ENCODE measurements at places on chromosomes 11 and 22.

DNA sequence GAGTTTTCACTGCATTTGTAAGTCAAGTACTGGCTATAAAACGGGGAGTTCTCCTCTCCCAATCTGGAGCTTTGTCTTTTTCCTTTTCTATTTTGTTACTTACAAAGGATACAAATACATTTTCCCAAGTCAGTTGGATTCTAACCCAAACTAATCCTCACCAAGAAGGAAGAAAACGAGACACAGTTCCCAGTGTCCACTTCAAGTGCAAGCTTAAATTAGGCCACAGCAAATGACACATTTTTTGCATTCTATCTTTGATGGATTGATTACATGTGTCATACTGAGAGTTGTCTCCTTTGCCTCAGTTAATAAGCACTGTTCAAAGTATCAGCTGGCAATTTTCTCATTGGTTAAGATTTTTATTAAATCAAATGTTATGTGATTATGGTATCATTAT, 296.7 kb upstream of the ANO5 start:
- DNase-seq = no peak

- DNase-seq = no peak
These were observed 204 bp downstream of the FADS2 start for GRCh38 chr11:61828379-61828628.

DNA sequence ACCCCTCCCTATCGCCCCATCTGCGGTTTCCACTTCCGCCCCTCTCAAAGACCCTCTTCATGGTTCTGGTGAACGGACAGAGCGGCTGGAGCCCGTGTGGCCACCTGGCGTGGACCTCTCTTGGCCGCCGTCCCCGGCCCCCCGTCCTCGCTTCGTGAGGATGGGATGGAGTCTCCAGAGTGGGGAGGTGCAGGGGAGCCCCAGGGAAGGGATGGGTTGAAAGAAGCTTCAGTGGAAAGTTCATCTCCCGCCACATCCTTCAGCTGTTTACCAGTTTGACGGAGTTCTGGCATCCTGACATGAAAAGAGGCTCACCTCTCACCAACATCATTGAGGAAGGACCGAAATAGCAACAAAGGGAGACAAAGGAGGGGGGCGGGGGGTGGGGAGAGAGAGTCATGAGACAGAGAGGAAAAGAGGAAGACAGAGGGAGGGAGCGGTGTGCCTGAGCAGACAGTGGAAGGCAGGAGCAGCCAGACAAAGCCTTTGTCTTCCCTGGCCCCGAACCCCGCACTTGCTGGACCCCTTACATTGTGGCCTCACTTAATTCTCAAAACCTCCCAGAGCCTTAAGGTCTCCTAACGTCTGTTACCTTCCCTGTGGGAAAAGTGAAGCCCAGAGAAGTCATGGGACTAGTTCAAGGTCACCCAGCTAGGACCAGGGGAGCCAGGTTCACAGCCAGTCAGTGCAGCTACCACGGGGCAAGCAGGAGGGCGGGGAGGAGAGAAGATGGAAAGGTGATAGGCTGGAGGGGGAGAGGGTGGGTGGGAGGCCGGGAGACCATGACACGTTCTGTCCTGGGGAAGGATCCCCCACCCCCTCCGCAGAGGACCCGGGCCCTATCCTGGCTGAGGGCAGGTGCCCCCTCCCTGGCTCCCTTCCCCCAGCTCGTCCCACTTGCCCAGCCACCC, 54.9 kb downstream of the CD6 start:
- no peak for DNase-seq

DNA sequence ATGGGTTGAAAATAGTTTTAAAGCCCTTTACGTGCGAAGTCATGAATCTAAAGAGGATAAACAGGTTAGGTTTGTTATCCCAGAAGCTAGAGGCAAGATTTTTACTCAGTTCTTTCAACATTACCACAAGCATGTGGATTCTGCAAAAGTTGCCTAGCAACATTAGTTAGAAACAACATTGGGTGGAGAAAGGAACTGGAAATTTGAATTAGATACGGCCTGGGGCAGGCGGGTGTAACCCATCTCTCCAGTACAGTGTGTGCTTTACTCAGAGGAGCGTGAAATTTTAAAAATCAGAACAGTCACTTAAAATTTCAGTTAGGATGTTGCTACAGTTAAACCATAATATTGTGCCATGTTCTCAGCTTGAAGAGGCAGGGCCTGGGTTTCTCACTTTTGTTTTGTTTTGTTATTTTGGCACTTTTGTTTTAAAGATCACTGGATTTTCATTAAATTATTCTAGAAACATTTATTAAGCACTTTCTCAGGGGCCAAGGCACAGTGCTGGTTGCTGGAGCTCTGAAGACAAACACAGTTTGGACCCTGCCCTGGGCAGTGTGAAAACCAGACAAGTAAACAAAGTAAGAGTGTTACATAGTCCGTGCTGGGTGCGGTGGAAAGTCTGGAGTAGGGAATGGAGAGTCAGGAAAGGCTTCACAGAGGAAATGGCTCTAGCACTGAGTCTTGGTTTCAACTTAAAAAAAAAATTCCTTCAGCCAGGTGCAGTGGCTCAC, 4.4 kb upstream of the WEE1 start:
- peak; percentile 54 for DNase-seq

DNA sequence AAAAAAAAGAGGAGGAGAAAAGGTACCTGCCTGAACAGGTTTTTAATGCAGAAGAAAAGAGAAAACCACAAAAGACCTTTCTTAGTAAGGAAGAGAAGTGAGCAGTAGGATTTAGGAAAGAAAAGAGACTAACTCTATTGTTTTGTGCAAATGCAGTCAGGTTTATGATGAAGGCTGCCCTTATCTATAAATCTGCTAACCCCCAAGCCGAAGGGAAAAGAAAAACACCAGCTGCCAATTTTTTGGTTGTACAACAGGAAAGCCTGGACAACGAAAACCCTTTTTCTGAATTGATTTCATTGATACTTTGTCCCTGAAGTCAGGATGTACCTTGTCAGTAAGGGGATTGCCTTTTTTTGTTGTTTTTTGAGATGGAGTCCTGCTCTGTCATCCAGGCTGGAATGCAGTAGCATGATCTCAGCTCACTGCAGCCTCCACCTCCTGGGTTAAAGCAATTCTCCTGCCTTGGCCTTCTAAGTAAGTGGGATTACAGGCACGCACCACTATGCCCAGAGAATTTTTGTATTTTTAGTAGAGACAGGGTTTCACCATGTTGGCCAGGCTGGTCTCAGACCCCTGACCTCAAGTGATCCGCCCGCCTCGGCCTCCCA, 21.2 kb downstream of the POLD4 start:
- DNase-seq = no peak

DNA sequence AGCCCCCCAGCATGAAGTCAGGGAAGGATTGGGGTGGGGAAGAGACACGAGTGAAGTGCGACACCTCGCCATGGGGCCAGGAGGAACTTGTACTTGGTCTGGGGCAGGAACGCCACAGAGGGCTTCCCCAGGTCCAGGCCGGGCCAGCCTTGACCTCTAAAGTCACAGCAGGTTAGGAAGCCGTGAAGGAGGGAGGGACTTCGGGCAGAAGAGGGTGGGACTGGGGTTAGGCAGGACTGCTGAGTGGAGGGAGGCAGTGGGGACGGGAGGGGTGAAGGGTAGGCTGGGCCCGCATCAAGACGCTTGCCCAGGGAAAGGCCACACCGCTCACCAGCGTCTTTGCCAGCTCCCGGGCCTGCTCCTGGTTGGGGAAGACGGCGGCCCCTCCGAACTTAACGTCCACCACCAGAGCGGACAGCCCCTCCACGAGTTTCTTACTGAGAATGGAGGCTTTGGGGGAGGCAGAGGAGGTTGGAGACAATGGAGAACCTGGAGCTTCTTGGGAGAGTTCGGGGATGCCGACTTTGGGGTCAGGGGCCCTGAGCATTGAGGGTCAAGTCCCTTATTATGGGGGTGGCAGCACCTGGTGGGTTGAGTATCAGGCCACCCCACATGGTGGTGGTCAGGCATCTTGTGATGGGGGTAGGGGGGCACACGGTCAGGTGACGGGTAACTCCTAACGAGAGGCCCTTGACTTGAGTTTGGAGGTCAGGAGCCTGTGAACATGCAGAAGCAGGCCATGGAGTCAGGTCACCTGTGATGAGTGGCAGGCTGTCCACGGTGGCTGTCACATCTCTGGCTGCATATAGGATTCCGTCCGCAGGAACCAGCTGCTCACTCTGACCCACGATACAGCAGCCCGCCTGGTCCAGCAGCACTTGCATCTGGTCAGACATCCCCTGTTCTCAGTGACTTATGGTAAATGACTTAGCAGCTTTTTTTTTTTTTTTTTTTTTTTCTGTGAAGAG, 1.7 kb upstream of the SCO2 start:
- DNase-seq = no peak

- no peak for DNase-seq
These were observed 41.7 kb upstream of the BLID start for GRCh38 chr11:122157653-122158161.

- no peak for DNase-seq
These were observed 6.8 kb downstream of the KRTAP5-9 start for GRCh38 chr11:71554996-71555395.

Data from AG08396 (cell line).